ENCODE measurements at places on chromosomes 5 and 9. TPM values are rescaled to one million over a fixed set of nuclear protein-coding genes. Genes with fewer than 3 reads are reported as not detected.

DNA sequence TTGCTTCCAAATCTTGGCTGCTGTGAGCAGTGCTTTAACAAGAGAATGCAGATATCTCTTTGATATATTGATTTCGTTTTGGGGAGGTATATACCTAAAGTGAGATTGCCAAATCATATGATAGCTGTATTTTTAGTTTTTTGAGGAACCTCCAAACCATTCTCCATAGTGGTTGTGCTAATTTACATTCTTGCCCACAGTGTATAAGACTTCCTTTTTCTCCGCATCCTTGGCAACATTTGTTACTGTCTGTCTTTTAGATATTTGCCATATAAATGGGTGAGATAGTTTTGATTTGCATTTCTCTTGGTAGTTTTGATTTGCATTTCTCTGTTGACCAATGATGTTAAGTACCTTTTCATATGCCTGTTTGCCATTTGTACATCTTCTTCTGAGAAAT, 10.0 kb upstream of the PLK2 start:
- DNase-seq, result no peak

DNA sequence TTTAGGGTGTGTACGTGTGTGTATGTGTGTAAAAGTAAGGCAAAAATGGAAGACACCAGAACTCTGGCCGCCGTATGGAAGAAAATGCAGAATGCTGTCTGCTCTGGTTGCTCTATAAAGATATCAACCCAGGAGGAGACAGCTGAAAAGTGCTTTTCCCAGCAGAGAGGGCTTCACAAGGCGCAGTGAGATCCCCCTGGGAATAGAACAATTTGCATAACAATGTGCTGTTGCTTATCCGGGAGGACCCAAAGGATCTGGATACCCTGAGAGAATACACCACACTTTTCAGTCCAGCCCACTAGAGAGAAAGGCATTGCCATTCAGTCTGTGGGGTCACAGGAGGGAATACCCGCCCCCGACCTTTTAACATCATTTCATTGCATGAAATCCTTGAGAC, 230.6 kb downstream of the EBF1 start:
- DNase-seq, result no peak

GRCh38 chr5:143080982-143081381, 310.8 kb downstream of the ARHGAP26 start:
- no peak for DNase-seq

DNA sequence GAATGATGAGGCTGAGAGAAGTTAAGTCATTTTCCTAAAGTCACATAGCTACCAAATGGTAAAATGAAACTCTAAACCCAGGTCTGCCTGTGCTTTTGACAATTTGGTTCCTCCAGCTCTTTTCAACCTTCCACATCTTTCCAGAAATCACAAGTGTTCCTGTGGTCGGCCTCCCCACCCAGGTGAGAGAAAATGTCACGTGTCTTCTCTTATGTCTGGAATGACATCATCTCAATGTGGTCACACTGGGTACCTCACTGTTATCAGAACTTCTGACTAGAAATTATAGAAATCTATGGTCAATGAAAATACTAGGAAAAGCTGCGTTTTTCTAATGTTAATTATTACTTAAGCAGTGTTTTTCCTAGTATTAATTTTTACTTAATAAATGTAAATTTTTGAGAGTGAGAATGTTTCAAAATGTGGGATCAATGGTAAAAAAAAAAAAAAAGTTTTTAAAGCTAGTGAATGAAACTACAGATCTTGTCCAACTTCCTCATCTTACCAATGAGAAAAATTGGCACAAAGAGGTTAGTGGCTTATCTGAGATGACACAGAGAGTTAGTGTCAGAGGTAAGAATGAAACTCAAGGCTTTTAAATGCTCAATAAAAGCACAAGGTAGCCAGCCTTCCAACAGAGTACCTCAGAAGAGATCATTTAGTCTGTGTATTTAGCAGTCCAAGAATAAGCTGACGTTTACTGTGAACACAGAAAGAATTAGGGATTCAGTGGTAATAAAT, 228.7 kb upstream of the NR4A3 start:
- DNase-seq, result no peak

- DNase-seq, result no peak
Observed at GRCh38 chr5:2906302-2907090, 155.0 kb upstream of the IRX2 start.

DNA sequence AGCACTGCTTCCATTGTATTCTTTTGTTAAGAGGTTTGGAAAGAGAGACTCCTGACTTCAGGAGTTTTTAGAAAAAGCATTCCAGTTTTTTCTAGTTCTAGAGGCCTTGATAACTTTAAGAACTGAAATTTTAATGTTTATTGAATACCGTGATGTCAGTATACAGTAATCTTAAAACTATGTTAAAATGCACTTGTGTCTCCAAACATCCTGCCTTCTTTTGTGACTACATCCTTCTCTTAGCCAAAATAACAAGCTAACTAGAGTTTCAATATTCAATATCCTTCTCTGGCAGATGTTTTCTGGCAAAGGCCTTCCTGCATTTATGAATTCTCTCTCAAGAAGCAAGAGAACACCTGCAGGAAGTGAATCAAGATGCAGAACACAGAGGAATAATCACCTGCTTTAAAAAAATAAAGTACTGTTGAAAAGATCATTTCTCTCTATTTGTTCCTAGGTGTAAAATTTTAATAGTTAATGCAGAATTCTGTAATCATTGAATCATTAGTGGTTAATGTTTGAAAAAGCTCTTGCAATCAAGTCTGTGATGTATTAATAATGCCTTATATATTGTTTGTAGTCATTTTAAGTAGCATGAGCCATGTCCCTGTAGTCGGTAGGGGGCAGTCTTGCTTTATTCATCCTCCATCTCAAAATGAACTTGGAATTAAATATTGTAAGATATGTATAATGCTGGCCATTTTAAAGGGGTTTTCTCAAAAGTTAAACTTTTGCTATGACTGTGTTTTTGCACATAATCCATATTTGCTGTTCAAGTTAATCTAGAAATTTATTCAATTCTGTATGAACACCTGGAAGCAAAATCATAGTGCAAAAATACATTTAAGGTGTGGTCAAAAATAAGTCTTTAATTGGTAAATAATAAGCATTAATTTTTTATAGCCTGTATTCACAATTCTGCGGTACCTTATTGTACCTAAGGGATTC, 43.1 kb downstream of the NDFIP1 start:
- peak; percentile 60 for DNase-seq

- peak; percentile 20 for DNase-seq
Observed at GRCh38 chr9:89603767-89604665, 796 bp upstream of the GADD45G start.

The RMRP gene
- polyA plus RNA-seq, result 23.0 TPM

The PFN3 gene
- not detected for polyA plus RNA-seq

Measured in immature natural killer cell (primary cell).